Colonic mucosa (tissue), 4 donors: ENCODE measurements at places on chromosomes 11 and 22. TPM values are rescaled to one million over a fixed set of nuclear protein-coding genes. Genes with fewer than 3 reads are reported as not detected.

GRCh38 chr11:8331767-8332166, 68.1 kb upstream of the LMO1 start:
- DNase-seq, result no peak

DNA sequence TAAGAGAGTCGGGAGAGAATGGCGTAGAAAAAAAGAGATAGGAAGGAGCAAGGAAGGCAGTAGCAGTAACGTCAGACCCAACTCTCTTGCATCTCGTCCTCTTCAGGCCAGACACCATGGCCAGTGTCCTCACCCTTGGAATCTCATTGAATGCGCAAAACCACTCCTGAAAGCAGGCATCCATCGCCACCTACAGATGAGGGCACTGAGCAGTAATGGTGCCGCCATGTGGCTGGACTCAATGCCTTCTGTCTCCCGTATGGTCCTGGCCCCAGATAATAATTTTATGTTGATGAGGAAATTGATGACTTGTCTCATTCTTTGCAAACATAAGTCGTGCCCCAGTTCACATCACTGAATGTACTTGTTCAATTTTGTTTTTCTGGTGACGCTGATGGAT, 17.8 kb upstream of the ALX4 start:
- DNase-seq, result no peak

- no peak for DNase-seq
Measured at GRCh38 chr11:60951606-60951903, 421 bp downstream of the SLC15A3 start.

GRCh38 chr11:26851291-26851690, 129.4 kb upstream of the SLC5A12 start:
- DNase-seq, result no peak

DNA sequence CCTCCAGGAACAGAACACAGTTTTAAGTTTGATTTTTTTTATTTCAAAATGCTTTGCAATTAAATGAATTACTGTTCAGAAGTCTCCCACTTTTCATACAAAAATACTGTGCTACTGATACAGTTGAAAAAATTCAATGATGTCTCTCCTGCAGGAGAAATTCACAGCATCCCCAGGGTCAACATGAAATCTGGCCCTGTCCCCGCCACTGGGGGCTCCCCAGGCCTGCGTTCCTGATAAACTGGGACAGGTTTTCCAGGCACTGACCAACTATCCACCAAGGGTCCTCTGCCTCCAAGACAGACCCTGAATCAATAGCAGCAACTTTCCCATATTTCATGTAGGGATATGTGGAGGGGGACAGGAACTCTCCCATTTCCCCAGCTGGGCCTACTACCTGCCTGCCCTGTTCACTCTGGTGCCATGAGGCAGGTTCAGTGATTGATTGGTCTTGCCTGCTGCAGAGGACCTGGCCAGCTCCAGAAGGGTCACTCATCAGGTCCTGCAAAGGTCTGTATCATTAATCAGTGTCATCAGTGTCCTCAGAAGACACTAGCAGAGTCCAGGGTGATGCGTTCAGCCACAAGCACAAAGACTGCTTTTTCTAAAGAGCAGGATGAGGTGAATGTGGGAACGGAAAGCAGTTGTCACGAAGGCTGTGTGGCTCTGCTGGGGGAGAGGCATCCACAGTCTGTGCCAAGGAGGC, 43.4 kb downstream of the PISD start:
- no peak for DNase-seq

Gene DEUP1
- total RNA-seq, result not detected

GRCh38 chr22:41048791-41049717, 43.3 kb upstream of the EP300 start:
- peak; percentile 52 for DNase-seq

Gene PTPRCAP
- total RNA-seq, result 9.6 TPM

- DNase-seq, result no peak
Measured at GRCh38 chr11:65403607-65404121, 17.2 kb downstream of the FRMD8 start.

- DNase-seq, result no peak
Measured at GRCh38 chr11:134522782-134523570, 110.9 kb upstream of the B3GAT1 start.

DNA sequence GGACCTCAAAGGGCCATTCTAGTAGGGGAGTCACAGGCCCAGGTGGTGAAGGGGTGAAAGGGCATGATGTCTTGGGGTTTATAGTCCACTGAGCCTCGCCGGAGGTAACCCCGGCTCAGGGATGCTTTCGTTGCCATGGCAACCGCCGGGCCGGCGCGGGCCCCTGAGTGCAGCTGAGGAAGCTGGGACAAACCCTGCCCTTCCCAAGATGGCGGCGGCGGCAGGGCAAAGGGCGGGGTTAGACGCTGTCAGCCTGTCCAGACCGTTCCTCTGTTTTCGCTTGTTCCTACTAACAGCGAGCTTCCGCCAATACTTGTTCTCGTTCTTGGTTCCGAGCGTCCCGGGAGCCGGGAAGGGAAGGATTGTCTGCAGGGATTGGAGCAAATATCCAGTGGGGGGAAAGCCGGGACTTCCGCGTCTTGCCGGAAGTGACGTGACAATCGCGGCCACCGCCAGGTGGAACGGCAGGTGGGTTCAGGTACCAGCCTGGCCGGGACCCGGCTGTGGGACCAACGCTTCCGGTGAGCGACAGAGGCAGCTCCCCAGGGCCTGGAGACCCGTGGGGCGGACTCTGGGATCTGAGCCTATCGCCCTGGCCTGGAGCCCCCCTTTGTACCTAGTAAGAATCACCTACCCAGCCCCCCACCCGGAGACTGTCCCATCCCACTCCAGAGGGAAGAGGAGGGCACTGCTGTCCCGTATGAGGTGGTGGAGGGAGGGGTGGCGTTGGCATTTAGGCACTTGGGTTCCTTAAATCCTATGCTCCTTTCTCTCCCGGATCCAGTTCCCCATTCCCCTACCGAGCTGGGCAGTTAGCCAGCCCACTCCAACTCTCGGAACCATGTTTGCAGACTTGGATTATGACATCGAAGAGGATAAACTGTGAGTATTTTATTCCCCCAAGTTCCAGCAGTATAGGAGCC, at the start of gene PICK1:
TSS of gene PICK1 (plus strand) at position 436 of the 923 bp plus-strand sequence. CDS start at position 842, 406 bp downstream.
- peak; percentile 87 for DNase-seq

Gene IL10RA
- 9.8 TPM for total RNA-seq

GRCh38 chr22:24207264-24208011, 26.2 kb downstream of the SUSD2 start:
- no peak for DNase-seq

- DNase-seq, result no peak
Measured at GRCh38 chr11:76419896-76420295, 24.9 kb upstream of the EMSY start.

DNA sequence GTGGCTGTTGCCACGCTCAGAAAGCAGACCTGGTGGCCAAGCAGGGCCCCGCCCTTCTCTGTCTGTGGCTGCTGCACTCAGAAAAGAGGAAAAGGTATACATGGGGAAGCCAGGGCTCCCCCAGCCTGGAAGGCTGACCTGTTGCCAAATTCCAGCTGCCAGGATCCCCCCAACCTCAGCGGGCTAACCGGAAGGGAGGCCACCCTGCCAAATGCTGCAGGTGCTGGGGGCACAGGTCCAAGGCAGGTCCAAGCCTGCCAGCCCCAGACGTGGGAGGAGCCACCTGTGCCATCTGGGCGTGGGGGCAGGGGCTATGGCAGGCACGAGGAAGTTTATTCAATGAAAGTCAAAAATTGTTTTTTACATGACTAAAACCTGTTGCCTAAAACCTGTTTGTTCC, 2.6 kb downstream of the NPTXR start:
- no peak for DNase-seq

GRCh38 chr11:96481204-96481603, 91.4 kb downstream of the JRKL start:
- no peak for DNase-seq

DNA sequence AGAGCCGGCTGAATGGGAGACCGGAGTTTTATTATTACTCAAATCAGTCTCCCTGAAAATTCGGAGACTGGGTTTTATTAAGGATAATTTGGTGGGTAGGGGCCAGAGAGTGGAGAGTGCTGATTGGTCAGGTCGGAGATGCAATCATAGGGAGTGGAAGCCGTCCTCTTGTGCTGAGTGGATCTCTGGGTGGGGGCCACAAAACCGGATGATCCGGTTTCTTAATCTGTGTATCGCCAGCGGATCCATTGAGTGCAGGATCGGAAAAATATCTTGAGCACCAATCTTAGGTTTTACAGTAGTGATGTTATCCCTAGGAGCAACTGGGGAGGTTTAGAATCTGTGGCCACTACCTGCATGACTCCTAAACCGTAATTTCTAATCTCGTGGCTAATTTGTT, 886 bp upstream of the NIPSNAP1 start:
- DNase-seq, result peak; percentile 78

DNA sequence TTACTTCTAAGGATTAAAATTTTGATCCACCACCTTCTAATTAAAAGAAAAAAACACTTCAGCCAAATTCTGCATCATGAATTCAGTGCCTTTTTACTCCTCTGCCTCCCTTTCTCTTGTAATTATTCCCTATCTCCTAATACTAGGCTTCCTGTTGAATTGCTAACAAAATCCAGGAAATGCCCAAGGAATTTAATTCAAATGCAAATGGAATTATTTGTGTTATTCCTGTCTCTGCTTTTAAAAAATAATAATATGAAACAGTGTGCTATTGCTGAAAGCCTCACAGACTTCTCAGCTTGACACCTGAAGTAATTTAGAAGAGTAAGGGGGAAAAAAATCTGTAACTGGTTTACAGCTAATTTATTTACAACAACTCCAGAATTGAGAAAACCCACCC, 85.5 kb downstream of the DLG2 start:
- no peak for DNase-seq

- DNase-seq, result no peak
Measured at GRCh38 chr22:37098976-37099591, 10.4 kb downstream of the TMPRSS6 start.

Gene AGBL2
- total RNA-seq, result 0.74 TPM
